Esophagus squamous epithelium (tissue), 5 donors: ENCODE measurements at places on chromosomes 7 and 10.

DNA sequence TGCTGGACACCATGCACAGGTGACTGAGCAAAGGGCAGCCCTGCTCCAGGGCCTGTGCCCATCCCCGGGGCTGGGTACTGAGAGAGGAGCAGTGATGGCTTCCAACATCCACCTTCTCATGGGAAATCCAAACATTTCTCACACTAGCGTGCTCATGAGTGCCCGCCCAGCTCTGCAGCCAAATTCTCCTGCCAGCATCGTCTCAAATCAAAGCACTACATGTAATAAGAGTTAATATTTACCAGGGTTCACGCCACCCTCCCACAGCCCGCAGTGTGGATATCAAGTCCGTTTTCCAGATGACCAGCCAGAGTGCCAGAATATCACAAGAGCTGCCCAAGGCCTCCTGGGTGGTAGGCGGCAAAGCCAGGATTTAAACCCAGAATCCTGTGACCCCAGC lies 12.1 kb downstream of the IL15RA start:
- no peak for DNase-seq

GRCh38 chr10:114042895-114043531 lies 653 bp upstream of the ADRB1 start:
- no peak for DNase-seq

DNA sequence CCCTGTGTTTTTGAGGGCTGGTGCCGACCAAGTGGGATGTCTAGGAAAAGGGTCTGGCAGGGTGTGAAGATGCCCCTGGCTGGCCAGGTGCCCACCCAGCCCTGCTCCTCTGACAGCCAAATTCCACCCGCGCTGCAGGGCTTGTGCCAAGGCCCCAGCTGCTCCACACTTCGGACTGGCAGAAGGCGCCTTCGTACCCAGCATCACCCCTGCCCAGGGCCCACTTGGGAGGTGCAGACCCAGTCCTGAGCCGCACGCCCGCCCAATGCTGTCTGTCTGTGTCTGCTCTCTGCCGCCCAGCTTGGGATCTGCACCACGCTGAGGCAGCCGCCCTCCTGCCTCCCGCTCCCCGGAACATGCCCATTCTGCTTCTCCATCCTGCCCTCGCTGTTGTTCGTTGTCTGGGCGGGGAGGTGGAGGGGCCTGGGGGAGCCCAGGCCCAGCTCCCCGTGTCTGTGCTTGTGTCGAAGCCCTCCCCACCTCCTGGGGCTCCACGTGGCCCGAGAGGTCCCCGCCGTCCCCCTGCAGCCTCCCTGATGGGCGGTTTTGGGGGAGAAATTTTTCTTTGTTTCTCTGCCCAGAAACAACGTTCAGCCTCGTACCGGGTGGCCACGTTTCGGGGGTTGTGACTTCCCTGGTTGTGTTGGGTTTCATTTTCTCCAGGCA lies 36.9 kb upstream of the PPIF start:
- DNase-seq, result no peak

GRCh38 chr7:158017111-158018097 lies 570.2 kb downstream of the PTPRN2 start:
- DNase-seq, result no peak

GRCh38 chr7:84092207-84092606 lies 102.4 kb downstream of the SEMA3A start:
- no peak for DNase-seq

DNA sequence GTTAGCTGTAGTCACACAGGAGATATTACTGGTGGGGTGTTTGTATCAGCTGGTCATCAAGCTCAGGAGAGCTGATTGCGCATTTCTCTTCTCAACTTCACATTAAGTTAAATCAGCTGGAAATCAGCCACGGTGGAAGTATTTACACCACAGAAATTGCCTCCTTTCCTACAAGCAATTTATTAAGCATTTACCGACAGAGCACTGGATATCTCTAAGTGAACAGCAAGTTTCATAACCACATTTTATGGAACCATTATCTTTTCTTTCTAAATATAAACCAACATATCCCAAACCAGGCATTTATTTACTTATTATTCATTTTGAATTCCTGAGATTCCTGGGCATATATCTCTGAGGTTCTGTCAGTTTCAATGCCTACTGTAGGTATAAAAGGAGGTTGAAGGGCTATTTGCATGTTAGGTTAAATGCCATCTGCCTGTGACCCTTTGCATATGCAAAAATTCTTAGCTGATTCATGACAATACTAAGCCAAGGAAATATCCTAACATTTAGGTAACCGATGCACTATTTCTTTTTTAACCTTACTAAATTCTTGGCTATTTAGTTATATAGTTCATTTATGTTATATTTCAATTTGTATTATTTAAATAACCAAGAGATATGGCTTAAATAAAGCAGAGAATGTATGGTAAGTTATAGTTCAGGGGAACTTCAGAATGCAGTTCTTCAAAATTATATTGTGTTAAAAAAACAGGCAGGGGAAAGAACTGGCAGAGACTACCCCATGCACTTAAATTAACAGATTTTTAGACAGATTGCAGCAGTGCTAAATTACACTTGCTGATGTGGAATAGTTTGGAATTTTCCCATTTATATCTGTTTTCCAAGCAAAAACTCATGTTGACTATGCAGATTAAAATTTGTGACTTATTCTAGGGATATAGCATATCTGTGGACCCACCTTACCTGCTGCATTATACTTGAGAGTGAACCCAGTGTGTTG lies 56.8 kb downstream of the DYNC1I1 start:
- no peak for DNase-seq

DNA sequence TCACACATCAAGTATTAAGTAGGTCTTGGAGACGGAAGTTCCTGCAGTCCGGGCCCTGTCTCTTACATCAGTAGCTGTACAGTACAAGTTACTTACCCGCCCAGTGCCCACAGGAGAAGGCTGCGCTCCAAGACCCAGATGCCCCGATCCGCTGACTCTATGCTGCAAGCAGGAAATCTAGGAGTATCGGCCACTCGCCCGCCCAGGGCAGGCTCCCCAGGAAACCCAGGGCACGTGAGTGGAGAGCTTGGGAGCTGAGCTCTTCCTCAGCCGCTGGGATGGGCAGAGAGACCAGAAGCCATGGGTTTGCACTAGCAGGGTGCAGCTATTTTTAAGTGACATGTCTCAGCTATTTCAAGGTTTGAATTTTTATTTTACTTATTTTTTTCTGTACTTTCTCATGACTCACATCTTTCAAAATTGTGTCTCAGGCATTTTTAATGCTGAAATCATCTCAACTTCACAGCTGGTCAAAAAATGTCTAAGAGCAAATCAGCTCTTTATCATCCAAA lies 1.9 kb upstream of the GPER1 start:
- DNase-seq, result no peak

- DNase-seq, result no peak
These were observed 339.4 kb upstream of the SHH start for GRCh38 chr7:156151658-156152057.

DNA sequence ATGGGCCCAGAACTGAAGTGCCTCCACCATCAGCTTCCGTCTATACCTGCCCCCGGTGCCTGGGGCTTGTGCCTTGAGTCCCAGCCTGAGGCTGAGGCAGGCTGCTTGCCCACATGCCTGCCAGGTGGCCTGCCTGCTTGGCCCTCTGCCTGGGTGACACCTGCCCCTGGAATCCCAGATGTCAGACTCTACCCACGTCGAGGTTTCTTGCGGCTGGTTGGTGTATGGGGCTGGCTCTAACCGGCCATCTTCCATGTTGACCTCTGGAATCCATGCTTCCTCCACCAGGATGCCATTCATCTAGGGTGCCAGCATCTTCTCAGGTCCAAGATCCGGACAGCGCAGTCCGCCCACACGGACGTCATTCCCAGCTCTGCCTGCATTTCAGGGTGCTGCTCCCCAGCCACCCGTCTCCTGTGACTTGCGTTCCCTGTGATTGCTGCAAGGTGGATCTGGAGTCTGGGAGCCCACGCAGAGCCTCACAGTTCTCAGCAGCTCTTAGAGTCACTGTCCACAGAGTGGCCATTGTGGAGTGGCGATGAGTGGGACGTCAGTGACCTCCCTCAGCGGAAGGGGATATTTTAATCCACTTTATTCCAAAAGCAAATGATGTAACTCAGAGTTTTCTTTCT lies 298.1 kb downstream of the TCERG1L start:
- no peak for DNase-seq

- no peak for DNase-seq
These were observed 131.3 kb upstream of the FAM20C start for GRCh38 chr7:61111-61510.

DNA sequence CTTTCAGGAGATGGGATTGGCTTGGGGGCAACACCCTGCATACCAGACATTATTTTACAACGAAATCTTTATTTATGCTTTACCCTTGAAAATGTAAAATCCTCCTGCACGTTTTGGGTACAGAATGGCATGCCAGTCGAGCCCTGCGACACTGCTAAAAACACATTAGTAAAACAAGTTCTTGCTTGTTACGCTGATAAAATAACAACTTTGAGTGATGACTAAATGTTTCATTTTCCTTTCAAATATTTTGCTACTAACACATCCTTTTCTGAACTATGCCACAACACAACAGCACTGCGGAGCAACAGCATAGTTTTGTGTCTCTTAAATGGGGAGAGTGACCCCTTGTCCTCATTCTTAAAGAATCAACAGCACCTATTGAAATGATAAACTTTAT lies 76.0 kb upstream of the SEMA3D start:
- DNase-seq, result no peak

DNA sequence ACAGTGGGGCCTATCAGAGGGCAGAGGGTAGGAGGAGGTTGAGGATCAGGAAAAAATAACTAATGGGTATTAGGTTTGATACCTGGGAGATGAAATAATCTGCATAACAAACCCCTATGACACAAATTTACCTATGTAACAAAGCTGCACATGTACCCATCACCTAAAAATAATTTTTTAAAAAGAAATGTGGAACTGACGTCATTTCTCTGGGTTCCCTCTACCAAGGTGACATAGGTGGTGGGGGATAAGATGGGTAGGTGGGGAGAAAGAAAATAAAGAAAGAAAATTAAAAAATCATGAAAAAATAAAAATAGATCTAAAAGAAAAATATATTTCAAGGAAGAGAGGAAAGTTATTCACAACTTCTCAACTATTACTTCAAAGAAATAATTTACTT lies 153.1 kb upstream of the SORCS1 start:
- DNase-seq, result no peak

DNA sequence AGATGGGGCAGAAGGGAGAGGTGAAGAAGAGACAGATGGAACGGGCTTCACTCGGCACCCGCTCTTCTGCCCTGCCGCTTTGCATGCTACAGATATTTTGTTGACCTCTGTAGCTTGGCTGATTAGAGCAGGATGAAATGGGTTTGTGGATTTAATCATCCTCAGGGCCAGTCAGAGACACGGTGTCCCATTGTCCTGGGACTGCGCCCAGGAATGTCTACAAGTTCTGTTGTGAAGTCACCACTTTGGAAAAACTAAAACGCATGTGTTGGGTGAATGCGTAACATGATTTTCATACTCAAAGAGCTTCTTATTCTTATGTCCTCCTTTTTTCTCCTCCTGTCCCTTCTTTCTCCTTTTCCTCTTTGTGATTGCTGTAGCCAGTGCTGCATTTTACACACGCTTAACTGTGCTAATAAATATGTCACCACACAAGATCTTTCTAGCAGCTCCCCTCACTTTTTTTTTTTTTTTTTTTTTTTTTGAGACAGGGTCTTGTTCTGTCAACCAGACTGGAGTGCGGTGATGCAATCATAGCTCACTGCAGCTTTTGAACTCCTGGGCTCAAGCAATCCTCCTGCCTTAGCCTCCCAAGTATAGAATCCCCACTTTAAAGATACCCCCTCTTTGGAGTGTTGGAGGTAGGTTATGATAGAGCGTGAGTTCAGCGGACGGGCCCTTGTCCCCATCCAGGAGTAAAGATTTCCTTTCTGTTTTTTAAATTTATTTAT lies 3.4 kb downstream of the CPA4 start:
- no peak for DNase-seq

GRCh38 chr10:4120096-4120853 lies 335.3 kb upstream of the KLF6 start:
- DNase-seq, result no peak

DNA sequence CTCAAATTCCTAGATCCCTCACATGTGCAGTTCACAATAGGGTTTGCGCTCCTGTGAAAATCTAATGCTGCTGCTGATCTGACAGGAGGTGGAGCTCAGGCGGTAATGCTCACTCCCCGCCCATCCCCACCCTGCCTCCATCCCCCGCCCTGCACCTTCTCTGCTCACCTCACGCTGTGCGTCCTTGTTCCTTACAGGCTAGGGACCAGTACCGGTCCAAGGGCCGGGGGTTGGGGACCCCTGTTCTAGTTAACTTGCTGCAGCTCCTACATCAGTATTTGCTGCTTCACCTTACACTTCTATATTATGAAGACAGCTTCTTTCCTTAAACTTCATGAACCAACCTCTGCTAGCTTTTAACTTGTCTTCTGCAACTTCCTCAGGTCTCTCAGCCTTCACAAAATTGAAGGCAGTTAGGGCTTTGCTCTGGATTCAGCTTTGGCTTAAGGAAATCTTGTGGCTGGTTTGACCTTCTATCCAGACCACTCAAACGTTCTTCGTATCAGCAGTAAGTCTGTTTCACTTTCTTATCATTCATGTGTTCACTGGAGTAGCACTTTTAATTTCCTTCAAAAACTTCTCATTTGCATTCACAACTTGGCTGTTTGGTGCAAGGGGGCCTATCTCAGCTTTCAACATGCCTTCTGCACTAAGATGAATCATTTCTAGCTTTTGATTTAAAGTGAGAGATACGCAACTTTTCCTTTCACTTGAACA lies 1.7 kb upstream of the TNKS2 start:
- DNase-seq, result no peak

GRCh38 chr7:34928052-34928451 lies 109.2 kb downstream of the DPY19L1 start:
- DNase-seq, result no peak

GRCh38 chr7:75642810-75643486 lies 95.8 kb downstream of the HIP1 start:
- no peak for DNase-seq

DNA sequence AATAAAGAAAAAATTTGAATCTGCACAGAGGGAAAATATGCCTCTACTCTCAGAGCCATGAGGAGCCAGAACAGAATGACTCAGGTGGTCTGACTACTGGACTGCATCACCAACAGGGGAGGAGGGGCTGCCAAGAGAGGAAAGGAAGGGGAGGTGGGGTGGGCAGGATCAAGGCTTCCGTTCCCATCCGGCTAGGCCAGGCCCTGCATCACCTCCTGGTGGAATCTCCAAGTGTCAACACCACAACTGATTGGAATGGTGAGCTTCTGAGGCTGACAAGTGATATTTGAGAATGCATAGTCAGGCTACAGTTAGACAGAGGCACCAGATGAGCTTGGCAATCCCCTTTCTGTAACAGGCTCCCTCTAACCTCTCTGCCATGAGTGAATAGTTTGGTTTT lies 10.4 kb upstream of the GPR26 start:
- DNase-seq, result no peak

DNA sequence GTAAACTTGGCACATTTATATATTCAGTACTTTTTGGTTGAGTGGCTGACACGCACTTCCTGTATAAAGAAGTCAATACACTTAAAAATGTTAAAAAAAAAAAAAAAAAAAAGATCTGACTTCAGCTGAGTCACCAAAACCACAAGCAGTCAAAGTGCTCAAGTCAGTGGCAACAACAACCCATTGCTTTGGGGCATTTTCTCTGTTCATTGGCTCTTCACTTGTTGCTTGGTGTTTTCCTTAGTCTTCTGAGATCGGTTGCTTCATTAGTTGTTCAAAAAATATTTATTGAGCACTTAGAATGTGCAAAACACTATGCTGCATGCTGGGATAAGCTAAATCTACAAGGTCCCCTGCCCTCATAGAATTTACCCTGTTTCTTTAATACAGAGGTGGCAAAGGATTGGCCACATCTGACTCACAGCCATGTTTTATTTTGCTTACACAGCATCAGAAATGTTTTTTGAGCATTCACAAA lies 63.7 kb downstream of the ZNRF2 start:
- DNase-seq, result no peak

- DNase-seq, result no peak
These were observed 14.3 kb downstream of the KLLN start for GRCh38 chr10:87849001-87849400.
